ENCODE measurements at places on chromosomes 13 and 19.

GRCh38 chr19:19321141-19321577, 530 bp downstream of the MAU2 start:
- H3K4me1 ChIP-seq = no peaks in the 10 kb centered on the region
- H3K27ac ChIP-seq = peak overlapping the region; percentile 97
- peaks cover 36% of the 10 kb centered on the region for H3K36me3 ChIP-seq
- no peaks in the 10 kb centered on the region for H3K27me3 ChIP-seq

DNA sequence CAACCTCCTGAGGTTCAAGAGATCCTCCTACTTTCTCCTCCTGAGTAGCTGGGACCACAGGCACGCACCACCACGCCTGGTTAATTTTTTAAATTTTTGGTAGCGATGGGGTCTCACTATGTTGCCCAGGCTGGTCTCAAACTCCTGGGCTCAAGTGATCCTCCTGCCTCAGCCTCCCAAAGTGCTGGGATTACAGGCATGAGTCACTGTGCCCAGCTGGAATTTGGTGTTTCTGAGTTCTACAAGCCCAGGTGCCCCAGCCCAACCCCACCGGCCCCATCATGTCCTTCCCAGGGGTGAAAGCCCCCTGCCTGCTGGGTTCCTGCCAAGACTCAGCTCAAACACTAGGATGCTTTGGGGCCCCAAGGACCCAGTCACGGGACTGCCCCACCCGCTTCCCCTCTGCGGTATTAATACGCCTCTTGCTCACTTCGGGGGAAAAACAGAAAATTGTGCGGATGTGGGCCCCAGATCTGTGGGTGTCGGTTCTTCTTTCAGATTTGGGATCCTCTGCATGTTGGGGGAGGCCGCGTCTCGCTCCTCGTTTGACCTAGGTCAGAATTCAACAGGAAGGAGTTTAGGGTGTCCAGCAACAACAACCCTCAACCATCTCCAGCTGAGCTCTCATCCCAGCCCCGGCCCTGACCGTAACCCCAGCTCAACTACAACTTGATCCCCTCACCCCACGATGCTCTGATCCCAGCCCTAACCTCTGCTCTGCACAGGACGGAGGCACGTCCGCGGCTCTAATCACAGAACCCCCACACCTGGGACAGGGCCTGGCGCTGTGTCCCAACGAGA, 3.7 kb upstream of the FCER2 start:
- no peak for DNase-seq
- no peaks in the 10 kb centered on the region for H3K4me1 ChIP-seq
- H3K4me3 ChIP-seq = no peak overlapping the region
- H3K36me3 ChIP-seq = no peaks in the 10 kb centered on the region
- no peaks in the 10 kb centered on the region for H3K27me3 ChIP-seq

DNA sequence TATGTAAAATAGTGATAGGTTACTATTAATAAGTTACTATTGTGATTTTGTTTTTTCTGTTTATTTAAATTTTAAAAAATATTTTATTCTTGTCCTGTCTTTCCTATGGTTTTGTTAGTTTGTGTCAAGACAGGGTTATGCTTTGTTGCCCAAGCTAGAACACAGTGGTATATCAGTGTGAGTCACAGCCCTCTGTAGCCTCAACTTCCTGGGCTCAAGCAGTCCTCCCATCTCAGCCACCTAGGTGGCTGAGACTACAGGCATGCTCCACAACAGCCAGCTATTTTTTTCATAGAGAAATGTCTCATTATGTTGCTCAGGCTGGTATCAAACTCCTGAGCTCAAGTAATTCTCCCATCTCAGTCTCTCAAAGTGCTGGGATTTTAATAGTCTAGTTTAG, 99.5 kb downstream of the ZNF675 start:
- H3K4me1 ChIP-seq = no peaks in the 10 kb centered on the region
- no peaks in the 10 kb centered on the region for H3K36me3 ChIP-seq
- no peak overlapping the region for H3K4me3 ChIP-seq
- no peaks in the 10 kb centered on the region for H3K27me3 ChIP-seq
- DNase-seq = no peak

- H3K27ac ChIP-seq = no peak overlapping the region
- DNase-seq = peak; percentile 27
Measured at GRCh38 chr19:29477831-29478577, 47.8 kb upstream of the VSTM2B start.

DNA sequence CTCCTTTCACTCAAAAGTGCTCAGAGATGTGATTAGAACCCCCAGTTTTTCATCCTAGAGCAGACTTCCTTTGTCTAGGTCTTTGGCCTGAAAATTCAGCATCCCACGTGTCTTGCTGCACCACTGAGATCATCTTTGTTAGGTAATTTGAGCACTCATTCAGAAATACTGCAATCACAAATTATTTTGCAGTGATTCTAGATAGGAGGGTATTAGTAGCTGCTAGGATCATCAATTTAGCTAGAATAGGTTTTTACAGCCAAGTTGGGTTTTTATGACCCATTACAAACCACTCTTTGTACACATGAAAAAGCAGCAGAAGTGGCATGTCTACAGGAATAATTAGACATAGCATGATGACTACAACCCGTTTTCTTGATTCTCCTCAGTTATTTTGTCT, 219.6 kb downstream of the GPC6 start:
- H3K4me1 ChIP-seq = no peaks in the 10 kb centered on the region
- H3K27ac ChIP-seq = no peak overlapping the region
- DNase-seq = no peak
- no peak overlapping the region for H3K4me3 ChIP-seq

- no peaks in the 10 kb centered on the region for H3K4me1 ChIP-seq
- H3K27ac ChIP-seq = no peak overlapping the region
- no peaks in the 10 kb centered on the region for H3K27me3 ChIP-seq
- no peak overlapping the region for H3K4me3 ChIP-seq
- DNase-seq = no peak
- H3K36me3 ChIP-seq = no peaks in the 10 kb centered on the region
Measured at GRCh38 chr19:28606269-28607032, 606.5 kb downstream of the UQCRFS1 start.

DNA sequence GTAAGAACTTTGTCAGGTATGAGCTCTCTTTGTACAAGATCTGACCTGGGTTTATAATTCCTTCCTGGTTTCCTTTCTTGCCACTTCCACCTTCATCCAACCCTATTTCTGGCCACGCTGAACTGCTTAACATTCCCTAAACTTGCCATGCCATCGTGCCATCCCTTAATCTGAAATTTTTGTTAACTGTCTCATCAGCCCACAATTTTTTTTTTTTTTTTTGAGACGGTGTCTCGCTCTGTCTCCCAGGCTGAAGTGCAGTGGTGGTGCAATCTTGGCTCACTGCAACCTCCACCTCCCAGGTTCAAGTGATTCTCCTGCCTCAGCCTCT, 144.6 kb downstream of the GGACT start:
- no peaks in the 10 kb centered on the region for H3K4me1 ChIP-seq
- no peak overlapping the region for H3K27ac ChIP-seq
- peaks cover 4% of the 10 kb centered on the region for H3K36me3 ChIP-seq
- no peak overlapping the region for H3K4me3 ChIP-seq

GRCh38 chr13:78383071-78383484, 220.3 kb downstream of the POU4F1 start:
- no peak overlapping the region for H3K4me3 ChIP-seq
- H3K4me1 ChIP-seq = no peaks in the 10 kb centered on the region
- H3K36me3 ChIP-seq = no peaks in the 10 kb centered on the region
- H3K27ac ChIP-seq = peak overlapping the region; percentile 28
- no peak for DNase-seq

DNA sequence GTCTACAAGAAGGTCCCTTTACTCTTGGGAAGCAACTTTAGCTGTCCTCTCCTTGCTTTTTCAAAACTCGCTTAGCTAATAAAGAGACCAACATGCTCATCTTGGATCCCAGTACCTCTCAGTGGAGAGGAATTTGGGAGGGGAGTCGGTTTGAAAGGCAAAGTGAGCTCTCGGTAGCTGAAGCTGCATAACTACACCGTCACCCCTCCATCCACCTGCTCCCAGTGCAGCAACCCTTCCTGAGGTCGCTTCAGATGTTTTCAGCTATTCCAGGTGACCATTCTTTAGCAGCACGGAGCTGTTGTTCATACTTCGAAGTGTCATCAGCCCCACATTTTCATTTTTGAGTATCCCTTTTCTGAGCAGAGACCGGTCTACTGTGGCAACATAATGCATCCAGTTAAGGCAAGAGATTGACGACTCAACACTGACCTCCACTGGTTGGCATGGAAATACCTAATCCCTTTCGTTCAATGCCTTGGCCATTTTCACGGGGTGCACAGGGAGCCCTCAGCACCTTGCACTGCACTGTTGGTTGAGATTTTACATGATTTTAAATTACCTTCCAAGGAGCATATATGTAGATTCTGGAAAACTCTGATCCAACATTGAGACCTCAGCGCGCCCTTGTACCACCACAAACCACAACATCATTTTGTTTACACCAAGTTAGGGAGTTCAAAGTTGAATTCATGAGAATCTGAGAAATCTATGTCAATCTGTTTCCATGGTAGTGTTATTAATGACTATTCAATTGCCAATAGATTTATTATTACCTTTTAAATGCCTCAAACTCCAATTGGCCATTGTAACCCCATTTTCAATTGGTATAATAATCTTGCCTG, 42.2 kb downstream of the DLEU7 start:
- H3K36me3 ChIP-seq = no peaks in the 10 kb centered on the region
- H3K27me3 ChIP-seq = peaks cover 27% of the 10 kb centered on the region
- H3K4me1 ChIP-seq = no peaks in the 10 kb centered on the region
- H3K4me3 ChIP-seq = no peak overlapping the region
- DNase-seq = peak; percentile 88
- no peak overlapping the region for H3K27ac ChIP-seq
